ENCODE measurements at places on chromosomes 7 and 10.

DNA sequence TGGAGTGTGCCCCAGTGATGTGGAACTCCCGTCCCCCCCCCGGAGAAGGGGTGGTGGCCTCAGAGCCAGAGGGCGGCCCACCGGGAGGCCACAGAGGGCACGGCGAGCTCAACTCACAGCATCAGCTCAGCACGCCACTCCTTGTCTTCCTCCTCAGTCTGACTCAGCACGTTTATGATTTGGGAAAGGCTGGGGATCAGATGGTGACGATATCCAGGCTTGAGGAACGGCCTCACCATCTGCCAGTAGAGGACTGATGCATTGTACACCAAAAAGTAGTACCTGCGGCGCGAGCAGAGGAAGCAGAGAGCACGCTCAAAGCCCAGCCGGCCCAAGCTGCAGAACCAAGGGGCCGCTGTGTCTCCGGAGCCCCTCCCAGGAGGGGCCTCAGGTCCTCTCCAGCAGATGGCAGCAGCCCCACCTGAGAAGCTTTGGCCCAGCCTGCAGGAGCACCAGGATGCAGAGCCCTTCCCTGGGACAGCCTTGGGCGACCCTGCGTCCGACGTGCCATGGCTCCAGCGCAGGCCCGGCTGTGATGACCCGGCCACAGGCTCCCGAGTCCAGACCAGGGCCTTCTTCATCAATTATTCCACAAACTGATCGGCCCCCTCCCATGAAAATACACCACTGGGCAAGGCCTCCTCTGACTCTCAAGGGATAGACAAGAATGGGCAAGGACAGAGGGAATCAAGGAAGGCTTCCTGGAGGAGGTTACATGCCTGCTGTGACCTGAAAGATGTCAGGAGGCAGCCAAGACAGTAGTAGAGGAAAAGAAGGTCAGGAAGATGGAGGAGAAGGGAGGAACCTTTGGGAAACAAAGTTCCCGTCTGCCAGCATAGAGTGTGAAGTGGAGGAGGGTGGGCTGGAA lies 3.7 kb downstream of the CFAP46 start:
- DNase-seq = no peak

- peak; percentile 59 for DNase-seq
Observed at GRCh38 chr10:6151087-6151977, 51.4 kb upstream of the PFKFB3 start.

DNA sequence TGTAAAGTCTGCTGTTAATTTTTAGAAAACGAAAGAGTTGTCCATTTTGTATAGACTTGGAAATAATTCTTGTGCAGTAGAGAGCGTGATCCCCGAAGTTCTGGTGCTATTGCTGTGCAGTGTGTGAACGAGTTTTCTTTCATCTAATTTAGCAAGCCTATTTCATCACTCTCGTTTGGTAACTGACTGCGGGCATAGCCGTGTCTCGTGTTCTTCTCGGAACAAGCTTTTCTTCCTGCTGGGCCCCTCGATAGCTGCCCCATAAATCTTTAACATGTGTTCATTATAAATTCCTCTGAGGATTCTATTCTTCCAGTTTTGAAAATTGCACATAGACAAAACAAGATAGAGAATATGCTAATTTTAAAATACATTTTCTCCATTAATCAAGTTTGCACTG lies 622.0 kb upstream of the PFKP start:
- DNase-seq = no peak

DNA sequence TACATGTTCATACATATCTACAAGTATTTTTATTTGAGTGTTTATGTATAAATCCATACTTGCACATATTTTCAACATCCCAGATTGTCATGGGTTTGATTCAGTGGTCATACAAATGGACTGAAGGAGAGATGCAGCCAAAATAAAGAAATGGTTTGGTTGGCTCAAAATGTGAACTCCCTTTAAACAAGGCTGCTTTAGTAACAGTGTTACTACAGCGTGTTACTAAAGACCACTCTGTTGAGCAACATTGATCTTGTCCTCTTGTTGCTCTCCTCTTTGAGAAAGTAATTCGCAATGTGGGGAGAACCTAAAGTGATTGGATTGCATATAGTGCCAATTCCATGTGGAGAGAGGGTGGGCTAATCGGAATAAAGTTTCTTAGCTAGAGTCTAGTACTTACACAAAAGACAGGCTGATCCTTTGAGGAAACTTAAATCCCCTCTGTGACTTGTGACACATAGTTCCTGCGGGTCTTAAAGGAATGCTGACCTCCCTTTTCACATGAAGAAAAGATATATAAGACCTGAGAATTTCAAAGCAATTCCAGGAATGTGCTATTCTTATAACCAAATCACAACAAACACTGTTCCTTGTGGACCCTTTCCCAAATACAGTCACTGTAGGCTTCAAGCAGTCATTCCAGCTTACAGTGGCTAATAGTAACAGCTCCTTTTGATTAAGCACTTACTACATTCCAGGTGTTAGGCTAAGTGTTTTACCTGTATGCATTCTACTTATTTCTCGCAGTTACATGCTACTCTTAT lies 144.3 kb downstream of the FZD1 start:
- no peak for DNase-seq

DNA sequence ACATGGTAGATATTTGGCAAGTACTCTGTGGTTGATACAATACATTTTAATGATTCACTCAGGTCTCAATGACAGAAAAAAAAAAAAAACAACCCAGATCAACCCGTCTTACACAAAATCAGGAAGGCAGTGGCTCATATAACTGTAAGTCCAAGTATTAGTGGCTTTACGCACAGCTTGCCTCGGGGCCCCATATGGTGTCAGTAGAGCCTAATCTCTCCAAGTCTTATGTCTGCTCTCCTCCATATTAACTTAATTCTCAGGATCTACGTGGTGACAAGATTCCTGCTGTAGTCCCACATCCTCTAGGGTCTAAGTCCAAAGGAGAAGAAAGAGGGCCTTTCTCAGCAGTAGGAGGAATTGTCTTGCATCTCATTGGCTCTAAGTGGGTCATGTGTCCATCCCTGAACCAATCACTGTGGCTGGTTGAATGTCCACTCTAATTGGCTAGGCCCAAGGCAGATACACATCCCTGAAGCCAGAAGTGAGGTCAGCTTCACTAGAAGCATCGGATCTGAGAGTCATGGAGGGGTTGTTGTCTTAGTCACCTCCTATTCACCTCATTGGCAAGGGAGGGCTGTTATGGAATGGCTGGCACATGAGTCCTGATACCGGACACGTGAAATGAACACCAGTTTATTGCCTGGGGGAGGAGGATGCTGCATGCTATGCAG lies 20.5 kb upstream of the PLPP4 start:
- no peak for DNase-seq

DNA sequence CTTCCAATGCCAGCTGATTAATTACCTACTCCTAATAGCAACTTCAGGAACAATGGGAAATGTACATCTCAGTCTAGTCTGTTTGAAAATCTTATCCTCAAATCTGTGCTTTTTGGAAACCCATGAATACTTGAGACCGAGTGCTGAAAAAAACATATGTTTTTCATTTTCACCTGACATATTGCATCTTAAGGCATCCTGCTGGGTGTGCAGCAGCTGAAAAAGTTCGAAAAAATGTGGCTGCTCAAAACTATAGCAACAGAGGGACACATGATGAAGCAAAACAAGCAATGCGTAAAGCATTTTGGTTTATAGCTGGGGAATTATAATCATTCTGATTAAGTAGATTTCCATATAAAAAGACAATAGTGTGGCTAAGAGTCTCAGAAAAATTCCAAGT lies 218.0 kb downstream of the CREB5 start:
- DNase-seq = no peak

DNA sequence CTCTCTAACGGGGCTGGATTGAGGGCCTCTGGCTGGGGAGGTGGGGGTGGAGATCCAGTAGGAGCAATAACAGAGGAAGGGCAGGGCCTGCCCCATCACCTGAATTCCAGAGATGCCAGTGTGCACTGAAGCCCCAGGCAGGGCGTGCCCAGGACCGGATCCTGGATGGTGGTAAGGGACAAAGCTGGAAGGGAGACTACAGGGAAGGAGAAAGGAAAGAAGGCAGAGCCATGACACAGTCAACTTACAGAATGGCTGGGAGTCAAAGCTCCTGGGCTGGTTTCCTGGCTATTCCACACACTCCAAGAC lies 666 bp downstream of the TMEM139 start:
- no peak for DNase-seq

- DNase-seq = no peak
Observed at GRCh38 chr7:128829391-128830166, 627 bp upstream of the FLNC start.

GRCh38 chr10:132521041-132521465 lies 16.5 kb upstream of the INPP5A start:
- no peak for DNase-seq

GRCh38 chr7:128422842-128423241 lies 13.1 kb upstream of the IMPDH1 start:
- DNase-seq = no peak

DNA sequence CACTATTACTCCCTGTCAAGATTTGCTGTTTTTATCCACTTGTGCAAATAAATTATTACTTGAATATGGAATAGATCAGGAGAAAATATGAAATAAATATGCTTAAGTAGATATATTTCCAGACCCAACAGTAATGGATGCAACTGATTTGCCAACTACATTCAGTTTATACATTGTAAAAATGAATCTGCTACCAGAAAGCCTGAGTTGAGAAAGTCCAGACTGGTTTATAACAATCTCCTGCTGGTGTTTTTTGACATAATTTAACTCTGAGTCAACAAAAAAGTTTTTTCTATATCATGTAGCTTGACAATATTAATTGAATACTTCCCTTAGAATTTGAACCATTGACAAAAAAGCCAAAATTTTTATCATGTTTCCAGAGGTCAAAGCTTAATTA lies 265.8 kb upstream of the SEMA3D start:
- no peak for DNase-seq

All from stimulated activated CD4-positive, alpha-beta T cell treated with anti-CD3 and anti-CD28 coated beads, Interleukin-4, amount 100 ng/mL, for 24 hours (primary cell).